Activated naive CD4-positive, alpha-beta T cell treated with anti-CD3 and anti-CD28 coated beads, Interleukin-2, amount 10 ng/mL, durations not matched to agents 7 days and 5 days (primary cell): ENCODE measurements at places on chromosomes 6 and 20.

DNA sequence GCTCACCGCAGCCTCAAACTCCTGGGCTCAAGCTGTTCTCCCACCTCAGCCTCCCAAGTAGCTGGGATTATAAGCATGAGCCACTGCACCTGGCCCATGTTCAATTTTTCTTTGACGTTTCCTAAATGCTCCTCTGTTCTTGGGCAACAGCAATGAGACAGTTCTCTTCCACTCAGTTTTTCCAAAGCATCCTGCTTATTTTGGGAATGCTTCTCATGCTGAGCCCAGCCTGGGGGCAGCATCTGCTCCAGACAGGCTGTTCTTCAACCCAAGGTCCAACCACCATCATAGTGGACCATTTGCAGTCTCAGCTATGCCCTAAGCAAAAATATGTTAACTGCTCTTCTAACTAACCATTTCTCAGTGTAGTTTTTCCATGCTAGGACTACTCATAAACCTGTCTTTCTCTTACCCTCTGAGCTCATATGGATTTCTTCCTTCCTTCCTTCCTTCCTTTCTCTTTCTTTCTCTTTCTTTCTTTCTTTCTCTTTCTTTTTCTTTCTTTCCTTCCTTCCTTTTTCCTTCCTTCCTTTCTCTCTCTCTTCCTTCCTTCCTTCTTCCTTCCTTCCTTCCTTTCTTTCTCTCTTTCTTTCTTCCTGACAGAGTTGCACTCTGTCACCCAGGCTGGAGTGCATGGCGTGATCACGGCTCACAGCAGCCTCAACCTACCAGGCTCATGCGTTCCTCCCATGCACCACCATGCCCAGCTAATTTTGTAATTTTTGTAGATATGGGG is 48.4 kb downstream of the GCNT2 start:
- no peak for DNase-seq

DNA sequence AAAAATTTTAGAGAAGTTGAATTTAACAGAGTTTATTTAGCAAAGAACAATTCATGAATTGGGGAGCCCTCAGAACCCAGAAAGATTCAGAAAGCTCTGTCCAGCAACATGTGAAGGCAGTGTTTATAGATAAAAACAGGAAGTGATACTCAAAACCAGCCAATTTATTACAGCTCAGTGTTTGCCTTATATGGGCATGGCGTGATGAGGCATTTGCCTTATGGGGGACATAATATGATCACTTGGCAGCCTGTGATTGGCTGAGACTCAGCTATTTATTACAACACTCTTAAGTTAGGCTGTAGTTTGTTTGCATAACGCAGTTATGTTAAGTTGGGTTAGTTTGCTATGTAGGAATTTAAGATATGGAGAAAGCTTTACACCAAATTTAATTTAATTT is 11.5 kb downstream of the HLA-DPA1 start:
- DNase-seq: no peak

DNA sequence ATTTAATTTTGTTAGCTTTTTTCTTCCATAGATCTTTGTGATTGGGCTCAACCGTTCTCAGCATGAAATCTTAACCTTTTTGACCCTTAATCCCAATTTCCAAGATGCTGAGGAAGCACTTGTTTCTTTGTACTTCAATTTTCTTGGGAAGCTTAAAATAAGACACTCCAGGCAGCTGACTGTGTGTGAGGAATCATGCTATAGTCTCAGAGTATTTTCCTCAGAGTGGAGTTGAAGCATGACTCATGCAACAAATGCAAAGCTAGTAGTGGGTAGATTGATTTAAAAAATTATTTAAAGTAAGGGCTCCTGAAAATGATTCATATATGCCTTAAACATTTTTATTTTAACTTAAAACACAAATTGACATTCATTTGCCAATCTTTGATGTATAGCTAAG is 168.7 kb downstream of the BTBD3 start:
- DNase-seq: no peak

- no peak for DNase-seq
These were observed 139.8 kb downstream of the SOX4 start for GRCh38 chr6:21733311-21733710.

DNA sequence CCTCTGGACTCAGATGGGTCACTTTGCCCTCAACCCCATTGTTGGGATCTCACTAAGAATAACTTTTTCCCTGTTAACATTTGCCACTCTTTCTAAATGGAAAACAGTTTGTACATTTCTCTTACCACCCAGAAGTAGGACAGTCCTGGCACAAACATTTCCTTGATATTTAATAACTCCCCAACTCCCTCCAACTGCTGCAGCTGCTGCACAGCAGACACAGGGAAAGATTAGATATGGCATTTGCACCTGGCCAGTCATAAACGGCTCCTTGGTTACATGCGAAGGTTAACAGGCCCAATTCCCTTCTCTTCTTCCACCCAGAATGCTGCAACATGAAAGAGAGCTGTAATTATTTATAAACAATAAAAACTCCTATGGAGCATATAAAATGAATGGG is 55.9 kb upstream of the SOX4 start:
- no peak for DNase-seq

DNA sequence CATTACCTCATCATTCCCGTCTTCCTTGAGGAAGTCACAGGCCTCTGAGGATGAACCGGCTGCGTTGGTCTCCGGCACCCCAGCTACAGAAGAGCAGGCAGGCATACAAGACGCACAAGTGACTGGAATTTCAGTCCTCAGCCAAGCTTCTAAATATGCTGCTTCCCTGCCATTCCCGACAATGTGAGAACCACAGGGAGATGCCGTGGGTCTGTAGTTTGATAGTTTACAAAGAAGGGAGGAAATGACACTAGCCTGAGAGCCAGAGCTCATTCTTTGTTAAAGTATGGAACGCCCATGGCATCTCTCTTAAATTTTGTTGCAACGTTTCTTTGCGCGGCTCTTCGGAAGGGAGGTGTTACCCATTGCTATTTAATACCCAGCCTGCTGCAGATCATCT is 25.7 kb downstream of the HEBP2 start:
- no peak for DNase-seq
